Kidney (tissue), 22 donors: ENCODE measurements at places on chromosomes 5 and 9. TPM values are rescaled to one million over a fixed set of nuclear protein-coding genes. Genes with fewer than 3 reads are reported as not detected.

HAVCR1 gene
- polyA plus RNA-seq, result 0.65 TPM

GRCh38 chr9:108053555-108054061, 564.0 kb upstream of the KLF4 start:
- peak; percentile 77 for DNase-seq
- H3K4me3 ChIP-seq, result no peak overlapping the region
- no peaks in the 10 kb centered on the region for H3K36me3 ChIP-seq
- no peak overlapping the region for H3K27ac ChIP-seq
- no peaks in the 10 kb centered on the region for H3K27me3 ChIP-seq

- no peaks in the 10 kb centered on the region for H3K27me3 ChIP-seq
- H3K27ac ChIP-seq, result no peak overlapping the region
- H3K4me3 ChIP-seq, result no peak overlapping the region
- no peaks in the 10 kb centered on the region for H3K36me3 ChIP-seq
Measured at GRCh38 chr5:99807346-99807745, 727.8 kb upstream of the FAM174A start.

CDC25C gene
- not detected for polyA plus RNA-seq

GRCh38 chr5:58750036-58750435, 167.2 kb downstream of the RAB3C start:
- no peaks in the 10 kb centered on the region for H3K36me3 ChIP-seq
- H3K27ac ChIP-seq, result no peak overlapping the region
- H3K4me1 ChIP-seq, result no peaks in the 10 kb centered on the region
- no peaks in the 10 kb centered on the region for H3K27me3 ChIP-seq
- no peak overlapping the region for H3K4me3 ChIP-seq
- DNase-seq, result no peak

DNA sequence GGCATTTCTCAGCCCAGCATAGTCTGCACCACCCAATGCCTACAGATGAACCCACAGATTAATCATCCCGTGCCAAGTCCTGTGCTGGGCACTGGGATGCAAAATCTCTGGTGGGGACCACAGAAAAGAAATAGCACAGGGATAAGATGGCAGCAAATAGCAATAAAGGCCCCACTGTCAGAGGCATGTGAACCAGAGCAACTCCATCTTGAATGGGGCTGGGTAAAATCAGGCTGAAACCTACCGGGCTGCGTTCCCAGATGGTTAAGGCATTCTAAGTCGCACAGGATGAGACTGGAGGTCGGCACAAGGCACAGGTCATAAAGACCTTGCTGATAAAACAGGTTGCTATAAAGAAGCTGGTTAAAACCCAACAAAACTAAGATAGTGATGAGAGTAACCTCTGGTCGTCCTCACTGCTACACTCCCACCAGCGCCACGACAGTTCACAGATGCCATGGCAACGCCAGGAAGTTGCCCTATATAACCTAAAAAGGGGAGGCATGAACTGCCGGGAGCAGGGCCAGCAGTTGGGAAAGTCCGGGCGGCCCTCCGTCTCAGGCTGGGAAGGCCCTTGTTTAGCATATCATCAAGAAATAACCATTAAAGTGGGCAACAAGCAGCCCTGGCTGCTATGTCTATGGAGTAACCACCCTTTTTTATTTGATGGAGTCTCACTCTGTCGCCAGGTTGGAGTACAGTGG, 65.2 kb downstream of the C9orf50 start:
- DNase-seq, result no peak
- no peaks in the 10 kb centered on the region for H3K36me3 ChIP-seq
- H3K27me3 ChIP-seq, result no peaks in the 10 kb centered on the region

EMB gene
- polyA plus RNA-seq, result 2.2 TPM

DNA sequence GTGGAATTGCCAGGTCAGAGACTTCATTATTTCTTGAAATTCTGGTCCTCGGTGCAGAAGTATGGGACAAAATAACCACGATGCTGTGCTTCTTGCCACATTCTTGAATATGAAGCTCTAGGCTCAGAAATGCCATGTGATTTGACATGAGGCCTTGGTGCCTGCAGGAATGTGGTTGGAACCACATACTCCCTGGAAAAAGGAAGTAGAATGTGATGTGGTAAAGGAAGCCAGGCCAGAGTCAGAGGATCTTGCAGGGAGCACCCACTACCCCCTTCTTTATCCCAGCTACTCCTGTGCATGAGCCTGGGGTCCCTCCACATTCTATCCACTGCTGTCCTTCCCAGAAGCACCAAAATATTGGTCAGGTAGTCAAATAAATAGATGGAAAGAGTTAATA, 80.9 kb downstream of the FOXD1 start:
- no peak overlapping the region for H3K4me3 ChIP-seq
- H3K4me1 ChIP-seq, result no peaks in the 10 kb centered on the region
- no peaks in the 10 kb centered on the region for H3K36me3 ChIP-seq

PTGER4 gene
- 8.5 TPM for polyA plus RNA-seq

DNA sequence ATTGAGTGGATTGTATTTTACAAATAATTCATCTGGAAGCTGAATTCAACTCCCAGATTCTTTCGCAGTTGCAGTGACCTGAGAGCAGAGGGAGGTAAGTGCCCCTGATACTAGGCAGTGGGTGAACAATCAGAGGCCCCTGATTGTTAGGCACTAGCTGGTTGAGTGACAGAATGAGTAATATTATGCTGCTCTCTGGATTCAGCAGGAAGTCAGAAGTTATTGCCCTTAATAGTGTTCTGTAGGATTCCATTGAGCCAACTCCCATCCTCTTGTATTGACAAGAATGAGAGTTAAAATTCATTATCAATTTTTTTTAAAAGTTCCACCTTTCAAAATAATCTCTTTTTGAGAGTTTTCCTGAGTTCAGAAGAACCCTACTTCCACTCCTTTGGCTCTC, 301.2 kb downstream of the DTWD2 start:
- no peaks in the 10 kb centered on the region for H3K4me1 ChIP-seq
- H3K27me3 ChIP-seq, result no peaks in the 10 kb centered on the region
- no peak overlapping the region for H3K27ac ChIP-seq
- no peak overlapping the region for H3K4me3 ChIP-seq
- no peaks in the 10 kb centered on the region for H3K36me3 ChIP-seq
- no peak for DNase-seq

TLX3 gene
- not detected for polyA plus RNA-seq

SPOCK1 gene
- polyA plus RNA-seq, result 32.8 TPM

GRCh38 chr9:130833031-130833990, 1.7 kb upstream of the ABL1 start:
- peaks cover 8% of the 10 kb centered on the region for H3K4me1 ChIP-seq
- H3K27ac ChIP-seq, result no peak overlapping the region
- H3K27me3 ChIP-seq, result no peaks in the 10 kb centered on the region
- H3K36me3 ChIP-seq, result no peaks in the 10 kb centered on the region
- DNase-seq, result peak; percentile 88
- H3K4me3 ChIP-seq, result no peak overlapping the region

- no peaks in the 10 kb centered on the region for H3K36me3 ChIP-seq
- H3K4me1 ChIP-seq, result no peaks in the 10 kb centered on the region
- H3K27ac ChIP-seq, result no peak overlapping the region
- H3K4me3 ChIP-seq, result no peak overlapping the region
- DNase-seq, result no peak
Measured at GRCh38 chr5:76145945-76146344, 62.8 kb downstream of the SV2C start.

GRCh38 chr9:95025213-95026147, 292.0 kb downstream of the FANCC start:
- peaks cover 73% of the 10 kb centered on the region for H3K4me1 ChIP-seq
- H3K27me3 ChIP-seq, result no peaks in the 10 kb centered on the region
- peak; percentile 78 for DNase-seq
- peaks cover 8% of the 10 kb centered on the region for H3K36me3 ChIP-seq
- peak overlapping the region; percentile 96 for H3K27ac ChIP-seq

- no peak for DNase-seq
- H3K36me3 ChIP-seq, result no peaks in the 10 kb centered on the region
- no peaks in the 10 kb centered on the region for H3K27me3 ChIP-seq
- no peak overlapping the region for H3K4me3 ChIP-seq
- H3K27ac ChIP-seq, result no peak overlapping the region
Measured at GRCh38 chr5:1429066-1429465, 16.2 kb downstream of the SLC6A3 start.

OBP2B gene
- polyA plus RNA-seq, result not detected

- DNase-seq, result no peak
- no peaks in the 10 kb centered on the region for H3K27me3 ChIP-seq
- no peak overlapping the region for H3K27ac ChIP-seq
- no peak overlapping the region for H3K4me3 ChIP-seq
Measured at GRCh38 chr9:132731230-132731629, 61.0 kb downstream of the GTF3C4 start.

DNA sequence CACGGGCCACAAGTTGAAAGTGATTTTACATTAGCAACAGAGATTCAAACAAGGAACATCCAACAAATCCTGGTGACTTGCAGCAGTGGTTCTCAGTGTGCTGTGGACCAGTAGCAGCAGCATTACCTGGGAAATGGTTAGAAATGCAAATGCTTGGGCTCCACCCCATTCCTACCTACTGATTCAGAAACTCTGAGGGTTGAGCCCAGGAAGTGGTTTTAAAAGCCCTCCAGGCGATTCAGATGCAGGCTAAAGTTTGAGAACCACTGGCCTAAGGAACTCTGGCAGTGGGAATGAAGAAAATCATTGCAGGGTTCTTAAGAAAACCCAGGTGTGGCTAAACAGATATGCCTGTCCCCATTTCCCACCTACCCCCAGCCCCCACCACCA, 398.8 kb downstream of the ENC1 start:
- H3K4me3 ChIP-seq, result no peak overlapping the region
- H3K36me3 ChIP-seq, result no peaks in the 10 kb centered on the region
- DNase-seq, result peak; percentile 60
- no peaks in the 10 kb centered on the region for H3K4me1 ChIP-seq

GRCh38 chr9:113386571-113387393, 10.0 kb upstream of the HDHD3 start:
- no peak overlapping the region for H3K4me3 ChIP-seq
- peaks cover 25% of the 10 kb centered on the region for H3K4me1 ChIP-seq
- no peaks in the 10 kb centered on the region for H3K36me3 ChIP-seq
- DNase-seq, result no peak
- H3K27ac ChIP-seq, result peak overlapping the region; percentile 65
- no peaks in the 10 kb centered on the region for H3K27me3 ChIP-seq

DNA sequence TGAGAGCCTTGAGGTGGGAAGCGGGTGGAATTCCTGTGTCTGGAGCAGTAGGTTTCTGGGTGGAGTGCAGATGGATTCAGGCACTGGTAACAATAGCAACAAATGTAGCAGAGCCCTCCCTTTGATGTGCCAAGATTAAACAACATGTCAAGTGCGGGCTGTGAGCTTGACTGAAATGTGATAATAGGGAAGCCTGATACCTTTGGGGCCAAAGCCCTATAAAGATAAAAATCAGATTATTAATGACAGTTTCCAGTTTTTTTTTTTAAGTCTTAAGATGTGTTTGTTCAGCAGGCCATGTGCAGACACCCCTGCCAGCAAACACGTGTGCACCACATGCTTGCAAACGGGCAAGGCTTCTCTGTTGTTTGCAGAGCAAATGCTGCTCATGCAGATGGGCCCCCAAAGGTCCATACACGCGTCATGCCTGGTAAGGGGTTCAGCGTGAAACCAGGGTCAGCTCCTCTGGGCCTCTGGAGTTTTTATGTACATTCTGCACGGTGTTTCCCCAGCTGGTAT, 193.2 kb downstream of the GADD45G start:
- H3K36me3 ChIP-seq, result no peaks in the 10 kb centered on the region
- H3K27me3 ChIP-seq, result no peaks in the 10 kb centered on the region
- H3K4me1 ChIP-seq, result no peaks in the 10 kb centered on the region
- DNase-seq, result no peak
- H3K27ac ChIP-seq, result no peak overlapping the region

PHF2 gene
- 10.2 TPM for polyA plus RNA-seq

DNA sequence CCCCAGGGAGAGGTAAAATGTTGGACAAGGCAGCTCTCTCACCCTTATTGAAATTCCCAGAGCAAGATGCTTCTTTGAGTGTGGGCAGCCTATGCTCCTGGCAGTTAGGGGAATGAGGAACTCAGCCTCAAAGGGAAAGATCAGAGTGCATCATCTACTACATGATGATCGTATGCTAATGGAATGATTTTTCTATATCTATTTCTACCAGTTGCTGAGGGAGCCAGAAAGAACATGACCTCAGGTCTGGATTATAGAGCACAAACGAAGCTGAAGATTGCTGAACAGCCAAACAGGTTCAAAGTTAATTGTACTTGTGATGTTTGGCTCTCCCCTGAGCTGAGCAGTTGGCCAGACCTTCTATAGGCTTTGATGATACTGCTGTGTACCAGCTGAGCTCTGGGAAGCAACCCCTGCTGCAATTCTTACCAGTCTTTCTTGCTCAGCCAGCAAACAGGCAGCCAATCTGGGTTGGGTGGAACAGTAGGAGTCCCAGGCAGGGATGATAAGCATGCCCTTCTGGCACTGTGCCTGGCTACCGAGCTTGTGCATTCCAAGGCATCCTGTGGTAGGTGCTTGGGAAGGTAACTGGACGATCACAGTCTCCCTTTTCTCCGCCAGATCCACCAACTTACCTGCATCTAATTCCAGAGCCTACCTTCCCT, 10.3 kb upstream of the FBXL7 start:
- no peak for DNase-seq
- no peaks in the 10 kb centered on the region for H3K4me1 ChIP-seq
- H3K27ac ChIP-seq, result no peak overlapping the region
- no peaks in the 10 kb centered on the region for H3K36me3 ChIP-seq
- no peaks in the 10 kb centered on the region for H3K27me3 ChIP-seq

CHSY3 gene
- 0.13 TPM for polyA plus RNA-seq

DNA sequence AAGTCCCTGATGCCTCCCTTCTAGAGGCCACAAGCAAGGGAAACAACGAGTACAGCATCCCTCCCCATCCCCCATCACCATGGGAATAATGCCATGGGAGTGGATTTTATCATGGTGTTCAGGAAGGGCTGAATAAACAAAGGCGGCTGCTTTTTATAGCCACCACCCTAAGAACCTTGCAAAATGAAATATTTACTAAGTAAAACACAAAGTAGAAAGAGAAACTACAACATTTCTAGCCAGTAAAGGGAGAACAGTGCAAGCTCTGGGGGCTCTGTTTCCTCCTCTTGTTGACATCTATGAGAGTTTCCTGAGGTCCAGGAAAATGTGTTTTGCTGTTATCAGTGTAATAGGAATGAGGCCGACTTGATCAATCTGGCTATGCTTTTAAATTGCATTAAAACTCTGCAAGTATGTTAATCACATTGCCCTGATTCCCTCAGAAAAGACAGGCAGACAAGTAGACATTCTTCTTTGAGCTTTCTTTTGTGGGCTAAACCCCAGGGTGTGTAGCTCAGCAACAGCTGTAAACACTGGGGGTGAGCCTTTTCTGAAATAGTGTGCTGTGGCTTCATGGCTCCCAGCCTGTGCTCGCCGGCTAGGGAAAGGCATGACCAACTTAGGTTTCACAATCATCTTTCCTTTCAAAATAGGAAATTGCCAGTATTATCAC, 31.1 kb downstream of the SV2C start:
- no peak for DNase-seq
- no peaks in the 10 kb centered on the region for H3K4me1 ChIP-seq
- no peak overlapping the region for H3K27ac ChIP-seq
- no peaks in the 10 kb centered on the region for H3K27me3 ChIP-seq
- no peak overlapping the region for H3K4me3 ChIP-seq

LVRN gene
- polyA plus RNA-seq, result not detected

NR6A1 gene
- polyA plus RNA-seq, result 1.2 TPM

GRCh38 chr5:42854795-42855194, 43.1 kb upstream of the SELENOP start:
- no peak overlapping the region for H3K4me3 ChIP-seq
- DNase-seq, result no peak
- H3K4me1 ChIP-seq, result peaks cover 10% of the 10 kb centered on the region
- H3K27ac ChIP-seq, result no peak overlapping the region
- no peaks in the 10 kb centered on the region for H3K36me3 ChIP-seq

- no peaks in the 10 kb centered on the region for H3K4me1 ChIP-seq
- DNase-seq, result no peak
- H3K27ac ChIP-seq, result no peak overlapping the region
- no peak overlapping the region for H3K4me3 ChIP-seq
- no peaks in the 10 kb centered on the region for H3K36me3 ChIP-seq
Measured at GRCh38 chr5:169848271-169848670, 132.0 kb downstream of the INSYN2B start.

PCDHA1 gene
- polyA plus RNA-seq, result not detected
